ENCODE measurements at places on chromosomes 5 and 9. TPM values are rescaled to one million over a fixed set of nuclear protein-coding genes. Genes with fewer than 3 reads are reported as not detected.

UNC13B gene
- 10.1 TPM for total RNA-seq

UBAP2 gene
- 45.1 TPM for total RNA-seq

GRXCR2 gene
- total RNA-seq: not detected

SLC6A7 gene
- 0.02 TPM for total RNA-seq

DPM2 gene
- total RNA-seq: 50.0 TPM

RABEPK gene
- total RNA-seq: 45.2 TPM

C9orf153 gene
- total RNA-seq: not detected
